ENCODE measurements at places on chromosomes 12 and 14. TPM values are rescaled to one million over a fixed set of nuclear protein-coding genes. Genes with fewer than 3 reads are reported as not detected.

GRCh38 chr12:93571365-93571924 lies 1.0 kb upstream of the SOCS2 start:
- H3K27me3 ChIP-seq = no peaks in the 10 kb centered on the region
- H3K27ac ChIP-seq = peak overlapping the region; percentile 93
- no peaks in the 10 kb centered on the region for H3K36me3 ChIP-seq
- DNase-seq = peak; percentile 25
- H3K4me3 ChIP-seq = peak overlapping the region; percentile 84
- H3K4me1 ChIP-seq = peaks cover 27% of the 10 kb centered on the region

- no peaks in the 10 kb centered on the region for H3K36me3 ChIP-seq
- DNase-seq = no peak
- H3K27me3 ChIP-seq = no peaks in the 10 kb centered on the region
- no peak overlapping the region for H3K27ac ChIP-seq
Measured at GRCh38 chr14:23881282-23881681, 72.3 kb upstream of the DHRS4 start.

- H3K27ac ChIP-seq = no peak overlapping the region
- H3K27me3 ChIP-seq = no peaks in the 10 kb centered on the region
- H3K4me3 ChIP-seq = no peak overlapping the region
- no peaks in the 10 kb centered on the region for H3K36me3 ChIP-seq
- H3K4me1 ChIP-seq = no peaks in the 10 kb centered on the region
Measured at GRCh38 chr12:52644078-52644415, 8.0 kb downstream of the KRT2 start.

The CLEC2A gene
- not detected for total RNA-seq

DNA sequence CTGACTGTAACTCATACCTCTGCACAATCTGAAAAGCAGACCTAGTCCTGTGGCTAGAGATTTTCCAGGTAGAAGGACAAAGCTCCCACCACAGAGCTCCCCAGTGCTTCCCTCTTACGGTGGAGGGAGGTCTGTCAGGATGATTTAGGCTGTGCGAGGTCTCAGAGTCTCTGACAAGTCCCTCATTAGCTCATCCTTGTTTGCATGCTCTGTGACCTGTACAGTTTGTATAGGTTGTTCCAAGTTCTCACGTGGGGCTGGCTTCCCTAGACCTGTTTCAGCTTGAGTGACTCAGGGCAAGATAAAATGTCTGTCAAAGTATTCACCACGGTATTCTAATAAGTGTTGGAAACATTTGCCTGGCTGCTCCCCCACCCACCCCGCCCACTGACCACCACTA lies 34.8 kb downstream of the ASCL1 start:
- DNase-seq = no peak
- H3K36me3 ChIP-seq = no peaks in the 10 kb centered on the region
- no peak overlapping the region for H3K4me3 ChIP-seq
- H3K27ac ChIP-seq = no peak overlapping the region
- H3K4me1 ChIP-seq = no peaks in the 10 kb centered on the region

DNA sequence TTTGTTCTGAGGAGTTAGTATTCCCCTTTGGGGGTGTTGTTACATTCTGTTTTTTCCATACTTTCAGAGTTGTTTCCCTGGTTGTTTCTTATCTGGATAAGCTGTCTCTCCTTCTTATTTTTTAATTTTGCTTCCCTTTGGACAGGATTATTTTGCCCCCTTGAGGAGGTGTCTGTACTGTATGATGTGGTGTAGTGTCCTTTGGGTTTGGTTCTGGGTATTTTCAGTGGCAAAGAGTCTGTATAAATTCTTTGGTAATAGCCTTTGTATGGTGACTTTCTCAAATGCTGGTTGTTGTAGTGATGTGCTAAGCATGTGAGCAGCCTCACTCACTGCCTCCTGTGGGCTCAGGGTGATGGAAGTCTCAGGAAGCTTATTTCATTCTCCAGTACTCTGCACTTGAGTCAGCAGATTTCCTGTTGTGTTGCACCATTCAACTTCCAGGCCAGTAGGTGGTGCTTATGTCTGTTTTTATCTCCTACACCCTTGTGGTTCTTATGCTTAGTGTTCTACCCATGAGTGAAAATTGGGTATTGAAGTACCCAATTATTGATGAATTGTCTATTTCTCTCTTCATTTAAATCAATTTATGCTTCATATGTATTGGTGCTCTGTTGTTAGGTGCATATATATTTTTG lies 103.3 kb upstream of the PMCH start:
- H3K27me3 ChIP-seq = no peaks in the 10 kb centered on the region
- no peak overlapping the region for H3K27ac ChIP-seq
- H3K4me1 ChIP-seq = no peaks in the 10 kb centered on the region
- H3K4me3 ChIP-seq = no peak overlapping the region
- DNase-seq = no peak

The KRT1 gene
- total RNA-seq = 3.5 TPM

All from thoracic aorta (tissue), 2 donors.